ENCODE measurements at places on chromosomes 7 and 10.

DNA sequence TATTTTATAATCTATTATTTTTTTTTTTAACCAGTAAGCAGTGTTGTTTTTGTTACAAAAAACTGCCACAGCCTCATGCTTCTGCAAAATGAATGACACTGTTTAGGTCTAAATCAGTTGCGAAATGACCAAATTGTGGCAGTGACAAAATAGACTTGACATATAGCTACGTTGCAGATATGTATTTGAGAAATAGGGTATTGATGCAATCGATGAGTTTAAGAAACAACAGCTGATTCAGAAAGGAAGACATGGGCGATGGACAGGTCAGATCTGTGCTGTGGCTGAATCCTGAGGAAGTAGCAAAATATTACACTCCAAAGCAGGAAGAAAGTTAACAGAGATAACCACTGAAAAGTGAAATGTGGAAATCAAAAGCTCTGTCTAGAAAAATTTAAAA lies 89.0 kb upstream of the STEAP4 start:
- DNase-seq: no peak

DNA sequence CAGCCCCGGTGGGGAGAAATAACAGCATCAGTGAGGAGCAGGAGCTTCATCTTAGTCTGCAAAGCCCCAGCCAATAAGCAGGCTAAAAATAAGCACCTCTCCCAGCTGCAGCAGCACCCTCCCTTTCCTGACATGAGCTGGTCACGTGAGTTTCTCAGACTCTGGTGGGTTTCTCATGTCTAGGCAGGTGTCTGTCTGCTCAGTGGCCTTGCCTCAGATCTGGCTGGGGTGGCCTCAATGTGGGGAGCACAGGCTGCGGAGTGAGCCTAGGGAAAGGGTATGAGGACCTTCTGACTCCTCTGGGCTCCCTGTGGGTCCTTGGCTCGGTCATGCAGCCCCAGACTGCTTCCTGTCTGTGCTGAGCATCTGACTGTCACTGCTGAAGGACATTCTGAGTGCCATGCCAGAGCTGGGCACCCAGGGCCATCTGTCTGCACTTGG lies 81.6 kb upstream of the LRRC4 start:
- no peak for DNase-seq

DNA sequence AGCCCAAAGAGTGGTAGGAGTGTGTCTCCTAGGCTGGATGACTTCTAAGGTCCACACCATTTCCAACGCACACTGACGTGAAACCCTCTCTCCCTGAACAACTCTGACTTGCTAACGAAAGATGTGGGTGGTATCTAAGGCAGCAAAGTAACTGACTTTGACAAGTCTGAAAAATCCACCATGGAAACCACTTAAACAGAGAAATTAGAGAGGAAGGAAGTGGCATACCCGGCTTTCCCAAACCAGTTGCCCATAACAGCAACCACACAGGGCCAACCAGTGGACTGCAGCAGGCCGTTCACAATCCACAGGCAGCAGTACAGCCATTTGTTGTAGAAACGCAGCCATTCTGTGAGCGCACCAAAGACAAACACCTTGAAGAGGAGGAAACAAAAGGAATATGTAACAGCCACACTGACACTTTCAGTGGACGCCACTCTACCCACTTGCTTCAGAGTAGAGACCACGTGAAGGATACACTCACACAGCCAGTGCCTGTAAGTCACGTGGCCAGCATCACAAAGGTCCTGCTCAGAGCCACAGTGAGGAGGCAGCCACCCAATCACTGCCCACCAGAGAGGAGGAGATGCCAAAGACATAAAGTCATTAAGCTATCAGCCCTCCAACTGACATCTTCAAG lies 39.8 kb downstream of the SLC37A3 start:
- no peak for DNase-seq

- no peak for DNase-seq
Measured at GRCh38 chr7:29843093-29843492, 36.8 kb downstream of the WIPF3 start.

DNA sequence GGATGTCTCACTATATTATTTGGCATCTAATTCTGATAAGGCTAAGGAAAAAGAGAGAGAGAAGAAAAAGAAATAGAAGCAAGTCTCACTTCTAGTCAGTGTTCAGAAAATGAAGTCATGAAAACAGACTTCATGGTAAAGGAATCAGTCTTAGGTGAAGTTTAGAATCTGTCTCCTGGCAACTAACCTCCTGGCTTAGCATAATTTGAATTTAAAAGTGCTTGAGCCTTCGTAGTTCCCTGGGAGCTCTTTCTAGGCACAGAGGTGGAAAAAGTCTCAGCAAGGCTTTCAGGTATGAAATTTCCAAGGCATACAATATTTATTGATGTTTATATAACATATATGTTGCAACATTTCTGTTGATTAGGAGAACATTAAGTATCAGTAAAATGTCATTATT lies 10.4 kb downstream of the CHRM2 start:
- no peak for DNase-seq

GRCh38 chr7:5282543-5283316 lies at the start of gene SLC29A4:
Gene SLC29A4 (plus strand): TSS chr7:5282943. CDS start chr7:5287817, 4,874 bp downstream.
- DNase-seq: peak; percentile 8

GRCh38 chr10:59894114-59894513 lies 12.2 kb downstream of the CCDC6 start:
- DNase-seq: no peak

GRCh38 chr10:19054289-19054835 lies 5.8 kb downstream of the MALRD1 start:
- no peak for DNase-seq

DNA sequence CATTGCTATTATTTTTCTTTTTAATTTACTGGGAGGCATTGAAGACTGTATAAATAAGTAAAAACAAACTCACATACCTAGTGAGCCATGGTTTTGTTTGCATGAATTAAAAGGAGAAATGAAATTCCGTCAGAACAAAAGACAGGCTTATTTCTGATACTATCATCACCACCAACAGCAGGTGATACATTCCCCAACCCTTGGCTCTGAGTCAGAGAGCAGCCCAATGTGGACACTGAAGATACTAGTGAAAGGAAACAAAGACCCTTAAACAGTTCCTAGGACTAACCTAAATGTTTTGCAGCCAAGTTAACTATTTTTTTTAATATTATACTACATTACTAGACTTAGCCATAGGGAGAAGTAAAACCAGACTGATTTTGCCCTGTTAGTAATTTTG lies 31.6 kb downstream of the CHRM2 start:
- DNase-seq: no peak

- no peak for DNase-seq
Measured at GRCh38 chr7:77651575-77652162, 44.6 kb upstream of the RSBN1L start.

GRCh38 chr7:81111358-81111757 lies 192.5 kb upstream of the SEMA3C start:
- DNase-seq: peak; percentile 49

DNA sequence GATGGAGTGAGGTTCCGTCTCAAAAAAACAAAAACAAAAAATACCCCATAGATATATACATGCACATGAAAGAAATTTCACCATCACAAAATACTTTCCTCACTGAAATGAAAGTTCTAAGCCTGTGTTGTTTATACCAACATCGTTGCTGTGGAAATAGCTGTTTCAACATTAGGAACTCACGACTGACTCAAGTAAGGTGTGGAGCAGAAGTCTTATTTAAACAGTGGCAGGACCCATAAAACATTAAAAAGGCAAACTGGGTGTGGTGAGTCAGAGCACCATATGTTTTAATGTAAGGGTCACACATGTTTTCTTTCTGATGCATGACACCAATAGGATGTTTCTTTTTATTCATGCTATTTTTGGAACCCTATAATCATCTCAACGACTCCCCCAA lies 48.3 kb downstream of the BAIAP2L1 start:
- peak; percentile 78 for DNase-seq

DNA sequence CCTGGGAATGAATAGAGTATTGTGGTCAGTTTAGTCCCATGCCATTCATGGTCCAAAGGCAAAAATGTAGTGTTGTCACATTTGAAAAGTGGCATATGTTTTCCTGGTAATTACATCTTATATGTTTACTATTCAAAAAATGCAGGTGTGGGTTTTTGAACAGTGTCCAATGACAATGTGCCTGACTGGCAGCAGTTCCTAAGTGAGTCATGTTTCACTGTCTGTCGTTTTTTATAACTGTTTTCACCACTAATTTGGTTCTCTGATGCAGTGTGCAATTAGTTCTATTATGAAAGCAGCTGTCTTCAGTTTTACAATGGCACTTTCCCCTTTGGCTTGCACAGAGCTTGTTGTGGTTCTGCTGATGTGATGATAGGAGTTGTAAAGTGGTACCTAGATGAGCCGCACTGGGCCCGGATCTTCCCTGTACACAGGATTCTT lies 162.3 kb downstream of the SEM1 start:
- DNase-seq: no peak

DNA sequence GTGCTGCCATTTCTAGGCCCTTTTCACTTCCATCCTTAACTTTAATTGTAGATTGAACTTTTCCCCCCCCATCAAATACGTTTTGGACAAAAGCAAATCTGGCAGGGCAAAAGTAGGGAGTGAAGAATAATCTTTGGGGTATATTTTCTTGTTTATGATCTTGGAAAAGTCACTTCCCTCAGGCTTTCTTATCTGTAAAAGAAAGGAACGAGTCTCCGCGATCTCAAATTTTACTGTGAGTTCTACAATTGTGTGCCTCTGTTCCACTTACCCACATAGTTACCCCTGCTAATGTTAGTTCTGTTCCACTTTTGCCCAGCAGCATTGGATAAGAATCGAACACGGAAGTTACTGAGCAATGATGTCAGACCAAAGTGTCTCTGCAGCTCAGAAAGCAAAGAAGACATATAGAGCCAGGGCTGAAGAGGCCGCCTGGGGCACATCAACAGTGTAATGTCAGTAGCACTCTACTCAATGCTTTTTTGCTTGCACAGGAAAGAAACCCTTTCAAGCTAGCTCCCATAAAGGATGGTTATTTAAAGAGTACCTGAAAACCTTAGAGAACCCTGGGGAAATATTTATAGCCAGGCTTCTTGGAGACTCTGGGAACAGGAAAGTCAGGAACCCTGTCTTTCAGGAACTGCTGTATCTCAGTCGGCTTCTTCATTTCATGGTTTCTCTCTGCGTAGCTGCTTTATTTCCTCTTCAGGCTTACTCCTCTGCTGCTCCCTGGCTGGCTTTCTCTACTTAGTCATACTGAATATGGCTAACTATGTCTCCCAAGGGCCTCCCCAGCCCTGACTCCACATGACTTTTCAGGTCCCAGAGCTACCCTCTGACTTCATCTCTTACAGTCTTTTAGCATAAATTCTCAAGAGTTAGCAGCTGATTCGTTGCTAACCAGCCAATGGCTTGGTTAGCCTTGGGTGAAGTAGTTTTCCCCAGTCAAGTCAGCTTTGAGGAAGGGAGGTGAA lies 123.7 kb upstream of the FAM3C start:
- no peak for DNase-seq

- DNase-seq: no peak
Measured at GRCh38 chr10:93796167-93796566, 38.4 kb downstream of the LGI1 start.

- peak; percentile 2 for DNase-seq
Measured at GRCh38 chr7:73342645-73343044, 14.7 kb downstream of the FKBP6 start.

DNA sequence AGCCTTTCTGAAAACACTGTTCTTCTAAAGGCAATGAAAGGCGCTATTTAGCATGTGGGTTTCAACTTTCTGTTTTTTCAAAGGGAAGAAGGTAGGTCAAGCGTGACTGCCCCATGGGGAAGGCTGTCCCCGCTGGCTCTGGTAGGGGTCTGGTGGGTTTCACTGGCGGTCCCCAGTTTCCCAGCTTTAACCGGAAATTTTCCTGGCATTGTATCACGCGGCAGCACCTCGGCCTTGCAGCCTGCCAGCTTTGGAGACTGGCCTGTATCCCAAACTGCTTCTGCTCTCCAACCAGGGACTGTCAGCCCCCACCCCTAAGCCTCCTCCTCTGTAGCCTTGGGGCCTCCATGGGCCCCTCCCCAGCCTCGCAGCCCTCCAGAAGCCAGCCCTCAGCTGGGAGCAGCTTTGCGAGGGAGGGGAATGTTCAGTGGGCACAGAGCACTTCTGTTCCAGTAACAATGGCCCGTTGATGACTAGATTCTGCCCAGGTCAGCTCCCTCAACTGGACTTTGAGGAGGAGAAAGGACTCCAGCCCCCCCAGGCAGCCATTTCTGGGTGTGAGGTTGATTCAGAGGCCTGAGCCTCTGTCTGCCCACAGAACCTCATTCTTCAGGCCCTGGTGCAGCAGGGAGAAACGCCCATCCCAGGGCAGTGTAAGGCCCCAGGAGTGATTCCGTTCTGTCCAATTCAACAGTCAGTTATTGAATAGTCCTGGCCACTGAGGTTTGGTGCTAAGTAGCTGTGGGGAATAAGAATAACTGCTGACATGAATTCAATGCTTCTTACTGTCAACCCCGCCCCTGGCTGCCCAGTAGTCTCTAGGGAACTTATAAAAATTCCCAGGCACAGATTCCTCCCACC lies 17.1 kb downstream of the CHST3 start:
- no peak for DNase-seq

DNA sequence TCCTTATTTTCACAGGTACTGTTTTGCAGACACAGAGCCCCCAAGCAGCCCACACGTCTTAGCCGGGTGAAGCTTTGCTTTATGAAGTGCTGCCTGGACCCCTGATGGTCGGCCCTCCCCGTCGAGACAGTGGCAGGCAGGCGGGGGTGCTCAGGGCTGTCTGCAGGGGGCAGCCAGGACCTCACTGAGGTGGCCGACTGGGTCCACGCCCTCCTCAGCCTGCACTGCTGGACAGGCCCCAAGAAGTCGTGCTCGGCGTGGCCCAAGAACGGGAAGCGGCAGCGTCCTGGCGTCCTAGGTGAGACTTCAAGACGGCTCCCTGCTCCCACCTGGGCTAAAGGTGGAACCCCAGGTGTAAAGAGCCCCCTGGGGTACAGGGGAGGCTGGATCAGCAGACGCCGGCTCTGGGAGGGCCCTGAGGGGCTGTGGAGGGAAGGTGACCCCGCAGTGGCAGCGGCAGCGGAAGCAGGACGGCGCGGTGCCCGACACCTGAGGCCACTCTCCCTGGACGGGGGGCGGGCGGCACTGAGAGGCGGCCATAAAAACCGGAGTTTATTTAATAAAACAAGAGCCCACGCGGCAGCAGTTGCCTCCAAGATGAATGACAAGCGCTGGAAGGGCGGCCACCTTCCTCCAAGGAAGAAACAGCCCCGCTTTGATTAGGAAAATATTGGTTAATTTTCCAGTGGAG lies 179.4 kb downstream of the ELFN1 start:
- no peak for DNase-seq

- no peak for DNase-seq
Measured at GRCh38 chr7:25759748-25760147, 392.2 kb upstream of the NFE2L3 start.

GRCh38 chr10:76902949-76903348 lies 734.7 kb downstream of the KCNMA1 start:
- DNase-seq: no peak

GRCh38 chr10:101833466-101833865 lies 10.1 kb downstream of the KCNIP2 start:
- DNase-seq: no peak

- DNase-seq: no peak
Measured at GRCh38 chr10:110387983-110388686, 83.4 kb upstream of the SMNDC1 start.

GRCh38 chr7:94380264-94380663 lies 14.4 kb upstream of the COL1A2 start:
- no peak for DNase-seq

- no peak for DNase-seq
Measured at GRCh38 chr7:4277936-4278335, 404.2 kb upstream of the FOXK1 start.

GRCh38 chr7:99790407-99790806 lies 6.4 kb upstream of the CYP3A4 start:
- DNase-seq: no peak

Data from HS-5 (cell line).